ENCODE measurements at places on chromosomes 12 and 14. TPM values are rescaled to one million over a fixed set of nuclear protein-coding genes. Genes with fewer than 3 reads are reported as not detected.

DNA sequence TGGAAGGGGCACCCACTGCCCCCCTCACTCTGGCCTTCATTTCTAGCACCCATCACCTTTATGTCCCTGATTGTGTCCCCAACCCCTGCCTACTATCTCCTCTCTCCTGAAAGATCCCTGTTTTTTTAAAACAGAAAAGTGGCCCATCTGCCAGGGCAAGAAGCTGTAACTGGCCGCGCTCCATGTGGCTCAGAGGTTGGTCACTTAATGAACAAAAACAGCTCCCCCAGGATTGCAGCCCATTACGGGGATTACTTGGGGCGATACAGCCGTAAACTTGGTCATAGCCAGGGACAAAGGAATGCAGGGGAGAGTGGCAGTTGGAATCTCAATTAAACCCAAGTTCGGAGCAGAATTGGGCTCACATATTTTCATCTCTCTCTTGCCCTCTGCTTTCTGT lies 34.8 kb upstream of the VSX2 start:
- no peak for DNase-seq

- no peak for DNase-seq
These were observed 828 bp downstream of the MMAB start for GRCh38 chr12:109572506-109572845.

DNA sequence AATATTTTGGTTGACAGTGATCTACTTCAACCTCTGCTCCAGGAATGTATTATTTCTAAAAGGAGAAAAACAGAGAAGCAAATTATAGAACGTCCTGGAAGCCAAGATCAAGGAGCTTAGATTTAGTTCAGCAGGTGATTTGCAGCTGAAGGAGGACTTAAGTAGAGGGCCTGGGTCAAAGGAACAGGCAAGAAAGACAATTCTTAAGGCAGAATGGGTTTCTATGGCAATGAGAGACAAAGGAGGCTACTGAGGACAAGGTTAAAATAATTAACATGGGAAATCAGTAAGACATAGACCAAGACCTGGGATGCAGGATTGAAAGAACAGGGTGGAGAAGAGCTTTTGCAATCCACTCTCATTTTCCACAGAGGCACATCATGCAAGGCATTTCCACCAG lies 2.4 kb upstream of the SNW1 start:
- DNase-seq, result no peak

Gene PAPLN
- 1.7 TPM for total RNA-seq

DNA sequence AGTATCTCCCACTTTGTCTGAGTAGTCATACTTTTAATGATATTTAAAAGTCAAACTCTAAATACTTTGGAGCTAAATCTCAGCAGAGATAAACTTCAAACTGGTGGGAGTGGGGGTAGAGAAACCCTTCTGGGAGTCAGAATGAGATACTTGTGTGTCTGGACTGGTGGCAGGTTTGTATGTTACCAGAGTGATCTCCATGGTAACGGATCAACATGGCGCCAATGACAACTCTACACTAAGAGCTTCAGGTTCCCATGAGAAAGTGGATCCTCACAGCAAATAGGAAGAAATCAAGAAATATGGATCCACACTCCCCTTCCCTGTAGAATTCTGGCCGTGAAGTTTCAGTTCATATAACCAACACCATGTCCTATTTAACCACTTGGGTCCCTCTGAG lies 121.9 kb downstream of the ETV6 start:
- no peak for DNase-seq

Gene RPL10L
- total RNA-seq, result not detected

Gene TAS2R43
- total RNA-seq, result 0.26 TPM

Gene PRIMA1
- total RNA-seq, result not detected

DNA sequence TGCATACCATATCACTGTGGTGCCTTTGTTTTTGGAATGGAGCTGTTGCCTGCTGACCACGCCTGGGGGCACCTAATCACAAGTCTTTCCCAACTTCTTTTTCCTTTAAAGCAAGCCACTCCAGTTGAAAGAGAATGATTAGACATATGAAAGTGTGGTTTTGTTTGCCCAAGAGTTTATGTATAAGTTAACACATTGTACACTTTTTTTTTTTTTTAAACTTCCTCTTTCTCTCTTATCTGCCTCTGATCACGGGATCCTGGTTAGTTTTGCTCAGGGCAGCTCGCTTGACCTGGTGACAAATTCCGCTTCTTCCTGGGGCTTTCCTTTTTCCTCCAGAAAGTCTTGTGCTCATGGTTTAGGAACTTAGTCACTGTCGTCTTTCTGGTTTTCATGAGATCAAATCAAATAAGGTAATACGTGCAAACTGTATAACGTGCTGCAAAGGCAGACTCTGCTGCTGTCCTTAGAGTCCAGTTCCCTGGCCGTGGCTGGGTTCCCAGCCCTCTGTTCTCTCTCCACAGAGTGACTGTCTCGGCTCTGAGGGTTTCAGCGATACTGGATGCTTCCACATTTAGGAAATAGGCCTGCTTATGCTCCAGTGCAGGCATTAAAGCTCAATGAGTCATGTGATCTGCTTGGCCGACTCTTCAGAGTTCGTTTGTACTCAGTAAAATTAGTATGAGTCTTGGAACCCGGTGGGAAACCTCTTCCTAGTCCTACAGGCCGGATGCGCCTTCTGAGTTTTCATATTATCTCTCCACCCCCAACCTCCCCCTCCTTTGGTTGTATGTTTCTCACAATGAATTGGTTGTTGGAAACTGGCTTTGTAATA lies 15.2 kb downstream of the RASSF3 start:
- DNase-seq, result peak; percentile 87

Gene CCDC175
- total RNA-seq, result not detected

DNA sequence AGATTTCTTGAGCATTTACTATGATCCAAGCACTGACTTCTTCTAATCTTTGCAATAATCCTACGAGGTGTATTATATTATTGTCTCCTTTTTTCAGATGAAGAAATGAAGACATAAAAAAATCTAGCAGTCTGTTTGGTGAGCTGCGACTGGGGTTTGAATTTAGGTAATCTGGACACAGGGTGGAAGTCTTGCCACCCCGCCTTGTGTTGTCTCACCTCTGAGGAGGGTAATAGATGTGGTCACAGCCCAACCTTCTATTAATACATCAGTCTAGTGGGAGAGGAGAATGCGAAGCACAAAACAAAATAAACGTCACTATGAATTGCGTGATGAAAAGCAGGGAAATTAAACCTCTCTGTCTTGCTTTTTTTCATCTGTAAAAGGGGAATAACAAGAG lies 993.9 kb downstream of the VRK1 start:
- DNase-seq, result no peak

Gene GUCY2C
- not detected for total RNA-seq

- no peak for DNase-seq
These were observed 48.2 kb downstream of the CPSF6 start for GRCh38 chr12:69287556-69287955.

GRCh38 chr14:88698651-88699050 lies 94.1 kb downstream of the EML5 start:
- no peak for DNase-seq

Gene SELPLG
- 8.1 TPM for total RNA-seq

Gene ANO4
- not detected for total RNA-seq

- no peak for DNase-seq
These were observed 79.6 kb downstream of the OTX2 start for GRCh38 chr14:56730538-56731145.

DNA sequence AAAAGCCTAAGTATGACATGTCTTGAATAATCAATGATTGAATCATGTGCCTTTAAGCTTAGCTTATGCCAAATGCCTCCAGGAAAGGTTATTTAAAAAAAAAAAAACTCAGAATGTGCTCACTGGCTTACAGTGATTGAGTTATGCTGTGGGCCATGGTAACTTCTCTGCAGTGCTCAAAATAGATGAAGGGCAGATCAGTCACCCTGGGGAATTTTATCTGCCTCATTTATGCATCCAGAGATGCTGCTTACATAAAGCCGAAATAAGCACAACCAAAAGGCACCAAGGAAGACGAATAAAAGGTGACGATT lies 118.7 kb upstream of the MDM1 start:
- DNase-seq, result no peak

GRCh38 chr12:52643233-52644077 lies 8.6 kb downstream of the KRT2 start:
- DNase-seq, result no peak

DNA sequence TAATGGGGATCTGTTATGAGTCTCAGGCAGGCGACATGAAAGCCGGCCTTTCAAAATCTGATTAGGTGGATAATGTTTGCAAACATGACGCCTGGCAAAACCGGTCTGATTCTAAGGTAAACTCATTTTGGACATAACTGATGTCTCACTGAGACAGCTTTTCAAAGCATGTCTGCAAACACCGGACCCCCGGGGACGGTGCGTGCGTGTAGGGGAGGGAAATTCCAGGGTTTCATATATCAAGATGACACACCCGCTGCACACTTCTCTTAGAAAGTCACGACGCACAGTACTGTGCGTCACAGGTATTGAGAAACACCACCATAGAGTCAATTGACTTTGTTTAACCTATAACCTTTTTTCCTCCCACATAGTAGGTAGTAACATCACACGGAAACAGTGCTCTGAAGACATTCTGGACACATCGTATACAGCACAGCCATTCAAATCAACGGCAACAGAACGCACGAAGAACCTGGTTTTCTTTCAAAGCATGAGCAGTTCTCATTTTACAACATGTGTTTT lies 43.9 kb upstream of the TESC start:
- no peak for DNase-seq

DNA sequence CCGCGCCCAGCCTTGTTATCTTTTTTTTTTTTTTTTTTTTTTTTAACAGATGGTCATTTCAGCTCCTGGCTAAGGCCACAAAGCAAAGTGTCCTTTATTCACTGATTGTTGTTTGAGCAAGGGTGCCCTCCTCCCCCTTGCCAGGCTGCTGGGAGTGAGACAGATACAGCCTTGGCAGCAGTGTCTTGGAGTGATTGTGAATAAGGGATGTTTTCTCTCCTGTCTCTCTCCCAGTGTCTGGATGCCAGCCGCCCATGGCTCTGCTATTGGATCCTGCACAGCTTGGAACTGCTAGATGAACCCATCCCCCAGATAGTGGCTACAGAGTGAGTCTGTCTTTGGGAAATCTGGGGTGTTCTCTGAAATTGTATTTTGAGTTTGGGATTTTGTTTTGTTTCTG lies 28.7 kb downstream of the FNTB start:
- DNase-seq, result no peak

Gene COCH
- not detected for total RNA-seq

GRCh38 chr12:94648578-94648977 lies 1.8 kb downstream of the TMCC3 start:
- DNase-seq, result no peak

DNA sequence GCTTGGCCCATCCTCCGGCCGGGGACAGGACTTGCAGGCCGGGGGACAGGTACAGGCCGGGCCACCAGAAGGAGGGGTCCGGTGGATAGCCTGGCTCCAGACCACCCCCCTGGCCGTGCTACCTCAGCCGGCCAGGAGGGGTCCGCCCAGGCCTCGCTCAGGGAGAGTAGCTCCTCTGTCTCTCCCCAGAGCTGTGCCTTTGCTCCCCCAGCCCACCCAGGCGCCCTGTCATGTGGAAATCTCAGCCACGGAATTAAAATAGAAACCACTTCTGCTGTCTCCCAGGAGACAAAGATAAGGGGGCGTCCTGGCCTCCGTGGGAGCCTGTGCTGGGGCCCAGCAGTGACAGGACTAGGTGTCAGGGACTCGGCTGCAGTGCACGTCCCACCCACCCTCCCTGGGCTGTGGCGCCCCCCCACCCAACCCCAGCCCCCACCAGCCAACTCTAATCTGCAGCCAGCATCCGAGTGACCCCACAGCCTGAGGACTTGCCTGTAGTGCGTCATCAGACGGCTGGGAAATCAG lies 3.3 kb upstream of the CRIP2 start:
- no peak for DNase-seq

DNA sequence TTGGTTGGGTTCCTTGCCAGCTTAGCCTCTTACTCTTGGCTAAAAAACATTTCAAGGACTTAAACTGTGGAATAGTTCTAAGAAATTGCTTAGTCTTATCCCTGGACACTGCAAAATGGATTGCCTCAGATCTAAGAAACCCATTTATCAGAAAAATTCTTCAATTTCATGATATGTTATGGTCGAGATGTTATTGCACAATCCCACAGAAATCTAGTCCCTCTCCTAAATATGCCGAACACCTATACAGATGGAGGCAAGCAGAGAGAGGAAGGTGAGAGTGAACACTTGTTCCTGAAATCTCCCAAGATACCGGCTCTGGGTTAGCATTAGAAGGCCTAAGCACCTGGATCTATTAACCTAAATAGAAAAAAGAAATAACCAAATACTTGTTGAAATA lies 267.2 kb downstream of the PAWR start:
- DNase-seq, result no peak

Gene ZNF84
- total RNA-seq, result 11.6 TPM

DNA sequence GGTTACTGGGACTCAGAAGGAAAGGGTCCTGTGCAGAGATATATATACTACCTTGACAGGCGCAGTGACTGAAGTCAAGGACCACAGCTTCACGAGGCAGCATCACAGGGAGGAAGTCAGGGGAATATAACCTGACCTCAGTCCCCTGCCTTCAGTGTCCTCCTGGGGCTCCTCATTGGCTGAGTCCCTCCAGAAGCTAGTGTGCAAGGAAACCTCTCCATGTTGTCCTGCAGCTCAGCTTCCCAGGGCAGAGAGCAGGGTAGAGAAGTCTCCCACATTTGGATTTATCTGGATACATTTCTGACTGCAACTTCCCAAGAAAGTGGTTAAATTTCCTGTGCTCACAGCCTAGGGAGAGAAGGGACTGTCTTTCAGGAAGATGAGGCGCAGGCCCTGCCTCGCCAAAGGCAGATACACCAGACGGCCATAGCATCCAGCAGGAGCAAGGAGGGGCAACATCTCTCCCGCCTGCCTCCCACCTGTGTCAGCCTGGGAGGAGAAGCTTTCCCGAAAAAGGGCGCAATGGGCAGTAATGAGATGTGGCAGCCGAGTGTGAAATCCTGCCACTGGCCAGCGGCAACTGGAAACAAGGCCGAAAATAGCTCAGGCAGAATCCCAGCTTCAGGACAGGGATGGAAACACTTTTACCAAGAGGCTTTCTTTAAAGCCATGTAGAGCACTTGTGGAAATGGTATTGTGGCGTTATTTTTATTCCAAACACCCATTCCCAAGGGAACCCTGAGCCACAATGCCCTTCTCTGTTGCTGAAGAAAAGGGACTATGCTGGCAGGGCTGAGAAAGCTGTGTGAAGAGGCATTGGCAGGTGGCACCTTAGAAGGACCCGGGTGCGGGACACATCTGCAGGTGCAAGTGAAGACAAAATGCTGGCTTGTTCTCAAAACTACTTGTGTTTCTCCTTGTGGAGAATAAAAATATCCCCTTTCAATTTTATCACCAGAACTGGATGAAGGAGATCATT lies 54.9 kb upstream of the HIF1A start:
- no peak for DNase-seq

Gene KRT71
- total RNA-seq, result not detected

Measured in HFFc6 (cell line).